ENCODE measurements at places on chromosomes 12 and 14.

DNA sequence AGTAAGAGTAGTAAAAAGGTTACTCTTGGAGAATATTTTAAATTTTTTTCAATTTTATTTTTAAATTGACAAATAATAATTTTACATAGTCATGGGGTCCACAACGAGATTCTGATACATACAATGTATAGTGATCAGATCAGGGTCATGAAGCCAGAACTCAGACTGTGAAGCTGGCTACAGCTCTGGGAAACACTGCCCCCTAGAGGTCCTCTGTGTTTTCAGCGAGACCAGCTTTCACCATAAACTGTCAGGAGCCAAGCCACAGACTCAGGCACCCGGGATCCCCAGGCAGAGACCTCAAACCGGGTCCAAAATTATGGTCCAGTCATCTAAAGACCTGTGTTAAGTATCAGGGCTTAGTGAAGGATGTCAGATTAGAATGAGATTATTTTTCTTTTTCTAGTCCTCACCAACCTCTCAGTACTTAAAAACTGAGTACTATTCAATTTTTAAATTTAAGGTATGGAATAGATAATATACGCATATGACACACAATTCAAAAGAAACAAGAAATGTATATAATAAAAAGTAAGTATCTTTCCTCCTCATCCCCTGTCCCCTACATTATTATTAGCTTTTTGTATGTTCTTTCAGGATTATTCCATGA, 397.1 kb downstream of the MDGA2 start:
- DNase-seq = no peak

- no peak for DNase-seq
These were observed 46.9 kb downstream of the EFCAB11 start for GRCh38 chr14:89907655-89908054.

DNA sequence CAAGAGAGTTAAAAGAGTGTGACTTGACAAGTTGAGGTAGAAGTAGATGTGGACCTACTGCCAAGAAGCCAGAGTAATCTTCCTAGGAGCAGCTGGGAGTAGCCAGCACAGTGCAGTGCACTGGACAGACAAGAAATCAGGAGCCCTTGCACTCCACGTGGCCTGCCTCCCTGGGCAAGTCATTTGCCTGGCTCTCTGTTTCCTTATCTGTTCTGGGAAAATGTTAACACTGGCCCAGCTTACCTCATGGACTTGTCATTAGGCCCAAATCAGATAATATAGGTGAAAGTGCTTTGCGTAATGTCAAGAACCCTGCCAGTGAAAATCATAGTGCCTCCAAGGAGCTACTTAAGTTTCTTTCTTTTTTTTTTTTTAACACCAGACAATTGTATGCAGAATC, 19.2 kb downstream of the SLC7A8 start:
- no peak for DNase-seq

- no peak for DNase-seq
These were observed 70.6 kb downstream of the TMEM132C start for GRCh38 chr12:128337431-128338170.

DNA sequence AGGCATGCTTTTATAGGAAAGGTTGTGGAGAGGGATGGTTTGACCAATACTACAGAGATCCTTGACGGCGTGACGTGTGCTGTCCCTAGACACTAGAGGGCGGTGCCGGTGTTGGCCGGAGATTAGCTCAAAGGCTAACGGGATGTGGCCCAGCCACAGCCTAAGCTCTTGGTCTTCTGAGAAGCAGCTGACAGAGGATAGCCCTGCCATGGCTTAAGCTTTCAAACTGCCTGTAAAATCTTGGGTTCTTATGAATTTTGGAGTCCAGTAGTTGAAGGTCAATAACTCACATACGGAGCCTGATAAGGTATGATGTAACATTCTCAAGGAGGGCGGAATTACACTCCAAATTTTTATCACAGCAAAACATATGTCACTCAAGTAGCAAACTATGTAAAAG, 515.7 kb upstream of the ATXN7L3B start:
- DNase-seq = no peak

DNA sequence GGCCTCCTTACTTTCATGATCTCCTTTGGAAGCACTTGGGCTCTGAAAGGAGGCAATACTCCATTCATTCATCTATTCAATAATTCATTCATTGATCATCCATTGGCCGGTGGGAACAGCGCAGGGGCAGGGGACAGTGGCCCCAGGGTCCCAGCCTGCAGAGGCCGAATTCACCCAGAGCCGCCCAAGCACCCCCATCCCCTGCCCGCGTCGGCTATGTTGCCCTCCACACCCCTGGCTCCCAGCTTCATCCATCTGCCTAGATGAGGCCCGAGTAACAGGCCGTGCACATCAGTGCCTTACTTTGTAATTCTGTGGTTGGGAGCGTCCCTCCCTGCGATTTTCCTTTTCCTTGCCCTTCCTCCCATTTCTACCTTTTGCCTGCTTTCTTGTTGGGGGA, 3.2 kb downstream of the AMN start:
- no peak for DNase-seq

Data from CD4-positive, alpha-beta T cell treated with Interleukin-15 for 1 hour (primary cell).